ENCODE measurements at places on chromosomes 6 and 20.
A peak's percentile ranks its signal among the peaks of the same experiment; 100 is the strongest.

GRCh38 chr20:24949756-24950127 is 673 bp downstream of the CST7 start:
- DNase-seq = no peak

GRCh38 chr6:163354761-163355425 is 59.6 kb upstream of the QKI start:
- no peak for DNase-seq

DNA sequence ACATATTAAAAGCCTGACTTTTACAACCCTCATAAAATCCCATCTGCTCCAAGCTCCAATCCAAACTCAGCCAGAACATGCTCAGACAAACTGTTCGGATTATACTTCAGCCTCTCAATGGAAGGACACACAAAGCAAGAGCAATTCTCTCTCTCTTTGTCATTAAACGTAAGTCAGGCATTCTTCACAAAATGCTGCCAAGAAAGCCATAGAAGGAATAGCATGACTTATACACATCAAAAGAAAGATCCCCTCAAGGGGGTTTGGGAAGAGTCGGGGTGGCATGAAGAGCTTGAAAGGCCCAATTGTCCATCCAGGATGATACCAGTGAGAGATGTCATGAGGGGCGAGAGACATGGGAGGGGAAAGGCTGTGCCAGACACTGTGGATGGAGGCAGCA is 268.9 kb downstream of the PREX1 start:
- no peak for DNase-seq

DNA sequence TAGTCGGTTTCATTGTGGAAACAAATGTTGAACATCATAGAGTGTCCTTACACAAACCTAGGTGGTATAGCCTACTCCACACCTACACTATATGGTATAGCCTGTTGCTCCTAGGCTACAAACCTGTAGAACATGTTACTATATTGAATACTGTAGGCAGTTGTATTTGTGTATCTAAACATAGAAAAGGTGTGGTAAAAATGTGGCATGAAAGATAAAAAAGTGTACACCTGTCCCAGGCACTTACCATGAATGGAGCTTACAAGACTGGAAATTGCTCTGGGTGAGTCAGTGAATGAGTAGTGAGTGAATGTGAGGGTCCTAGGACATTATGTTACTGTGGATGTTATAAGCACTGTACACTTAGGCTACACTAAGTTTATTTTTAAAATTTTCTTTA is 103.0 kb downstream of the ZFAND3 start:
- no peak for DNase-seq

DNA sequence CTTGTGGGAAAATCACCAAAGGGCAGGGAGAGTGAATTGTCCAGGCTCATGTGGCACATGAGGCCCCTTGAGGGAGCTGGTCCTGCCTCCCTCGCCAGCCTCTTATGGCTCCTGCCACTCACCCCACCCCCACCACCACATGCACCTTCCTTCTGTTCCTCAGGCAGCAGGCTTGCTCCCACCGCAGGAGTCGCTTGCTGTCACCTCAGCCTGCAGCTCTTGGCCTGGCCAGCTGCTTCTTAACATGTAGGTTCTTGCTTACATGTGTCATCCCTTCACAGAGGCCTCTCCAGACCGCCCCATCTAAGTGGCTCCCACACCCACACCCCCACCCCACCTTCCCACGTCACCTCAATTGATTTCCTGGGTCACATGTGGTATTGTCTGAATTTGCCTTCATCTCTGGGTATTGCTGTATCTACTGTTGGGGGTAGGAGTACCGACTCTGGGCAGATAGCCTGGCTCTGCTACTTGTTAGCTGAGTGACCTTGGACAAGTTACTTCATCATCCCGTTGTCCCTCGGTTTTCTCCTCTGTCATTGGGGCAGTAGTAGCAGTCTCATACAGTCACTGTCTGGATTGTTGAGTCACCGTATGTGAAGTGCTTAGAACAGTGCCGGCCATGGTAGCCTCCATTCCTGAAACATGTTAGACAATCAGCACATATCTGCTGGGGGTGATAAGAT is 41.7 kb downstream of the SLC9A8 start:
- no peak for DNase-seq

DNA sequence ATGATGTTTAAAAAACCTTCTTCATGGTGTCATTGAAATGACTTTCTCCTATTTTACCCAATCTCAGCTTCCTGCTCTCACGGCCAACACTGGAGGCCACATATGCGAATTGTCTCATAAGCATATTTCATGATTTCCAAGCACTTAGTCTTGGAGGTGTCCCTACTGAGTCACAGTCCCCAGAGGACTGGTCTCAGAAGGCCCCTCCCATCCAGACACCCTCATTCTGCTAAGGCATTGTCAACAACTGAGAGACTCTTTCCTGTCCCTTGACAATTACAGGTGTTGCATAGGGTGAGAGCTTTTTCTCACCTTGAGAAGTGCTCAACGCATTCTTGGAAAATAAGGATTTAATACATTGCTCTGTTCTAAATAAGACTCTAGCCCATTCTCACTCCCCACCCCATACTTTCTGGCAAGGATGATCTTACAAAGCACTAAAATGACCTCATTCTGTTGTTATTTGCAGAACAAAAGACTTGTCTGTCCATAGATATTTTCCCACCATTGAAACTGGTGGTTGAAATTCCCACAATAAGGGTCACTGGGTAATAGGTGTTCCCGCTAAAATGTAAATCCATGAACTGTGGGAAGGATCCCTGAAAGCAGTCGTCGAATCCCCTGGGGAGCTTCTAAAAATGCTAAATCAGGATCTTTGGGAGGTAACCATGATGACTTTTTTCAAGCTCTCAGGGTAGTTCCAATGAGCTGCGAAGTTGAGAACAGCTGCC is 32.3 kb upstream of the SLC22A23 start:
- DNase-seq = no peak

GRCh38 chr6:100475554-100476320 is 11.0 kb upstream of the SIM1 start:
- no peak for DNase-seq

- DNase-seq = no peak
These were observed 41.3 kb downstream of the KIAA1755 start for GRCh38 chr20:38219006-38219950.

- no peak for DNase-seq
These were observed 24.3 kb downstream of the RBL1 start for GRCh38 chr20:37071481-37071911.

DNA sequence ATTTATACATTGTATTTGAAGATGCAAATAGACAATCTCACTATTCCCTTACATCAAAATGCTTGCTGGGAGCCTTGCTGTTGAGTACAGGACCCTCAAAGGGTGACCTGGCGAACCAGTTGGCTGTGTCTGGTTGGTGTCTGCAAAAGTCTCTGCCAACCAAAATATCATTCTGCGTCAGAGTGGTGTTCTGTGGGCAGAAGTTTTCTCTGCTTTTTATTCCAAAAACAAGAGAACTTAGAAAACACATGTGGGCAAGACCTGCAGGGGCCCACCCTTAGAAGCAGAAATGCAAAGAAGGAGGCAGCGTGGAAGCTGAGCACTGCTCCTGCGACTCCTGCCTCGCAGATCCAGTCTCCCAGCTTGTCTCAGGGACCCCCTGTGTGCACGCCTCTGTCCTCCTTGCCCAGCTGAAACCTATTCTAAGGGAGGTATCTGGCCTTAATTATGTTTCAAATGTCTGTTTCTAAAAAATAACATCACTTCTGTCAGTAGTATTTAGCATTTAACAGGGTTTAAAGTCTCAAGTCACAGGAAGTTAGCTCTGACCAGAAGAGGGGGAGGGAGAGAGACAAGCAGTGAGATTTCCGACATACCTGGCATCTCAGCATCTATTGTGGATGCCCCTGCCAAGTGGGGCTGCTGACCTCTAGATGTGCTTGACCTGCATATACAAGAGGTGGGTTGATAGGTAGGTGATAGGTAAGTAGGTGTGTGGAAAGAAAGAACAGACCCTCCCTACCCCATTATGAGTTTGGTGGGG is 101.3 kb downstream of the SASH1 start:
- DNase-seq = no peak

DNA sequence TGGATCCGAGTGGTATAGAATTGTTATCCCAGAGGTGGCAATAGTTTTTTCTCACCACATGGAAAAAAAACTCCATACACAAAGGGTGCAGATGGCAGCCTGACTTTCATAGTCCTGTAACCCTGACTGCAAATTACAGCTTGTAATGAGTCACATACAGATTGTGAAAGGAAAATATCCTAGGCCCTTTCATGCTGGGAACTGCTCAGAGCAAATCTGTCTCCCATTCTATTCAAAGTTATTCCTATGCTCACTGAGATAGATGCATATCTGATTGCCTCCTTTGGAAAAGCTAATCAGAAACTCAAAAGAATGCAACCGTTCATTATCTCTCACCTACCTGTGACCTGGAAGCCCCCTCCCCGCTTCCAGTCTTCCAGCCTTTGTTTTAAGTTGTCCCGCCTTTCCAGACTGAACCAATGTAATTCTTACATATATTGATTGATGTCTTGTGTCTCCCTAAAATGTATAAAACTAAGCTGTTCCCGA is 108.7 kb upstream of the MAP3K4 start:
- no peak for DNase-seq

GRCh38 chr6:87723170-87724078 is 21.4 kb upstream of the AKIRIN2 start:
- peak; percentile 65 for DNase-seq

GRCh38 chr6:111620169-111620568 is 14.5 kb upstream of the TRAF3IP2 start:
- DNase-seq = no peak

- no peak for DNase-seq
These were observed 4.1 kb downstream of the CFB start for GRCh38 chr6:31949926-31950548.

- DNase-seq = no peak
These were observed 6.4 kb upstream of the PSMG4 start for GRCh38 chr6:3252369-3252768.

- DNase-seq = no peak
These were observed 80.0 kb upstream of the PREP start for GRCh38 chr6:105482921-105483320.

DNA sequence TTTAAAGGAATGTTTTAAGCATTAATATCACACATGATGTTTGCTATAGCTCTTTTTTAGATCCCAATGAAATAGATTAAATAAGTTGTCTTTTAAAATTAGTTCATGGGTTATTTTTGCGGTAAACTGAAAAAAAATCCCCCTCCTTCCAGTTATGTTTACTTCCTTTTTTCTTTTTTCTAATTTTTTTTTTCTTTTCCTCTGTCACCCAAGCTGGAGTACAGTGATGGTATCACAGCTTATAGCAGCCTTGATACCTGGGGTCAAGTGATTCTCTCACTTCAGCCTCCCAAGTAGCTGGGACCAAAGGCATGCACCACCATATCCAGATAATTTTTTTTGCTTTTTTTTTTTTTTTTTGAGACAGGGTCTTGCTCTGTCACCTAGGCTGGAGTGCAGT is 17.8 kb upstream of the SCAF8 start:
- no peak for DNase-seq

GRCh38 chr6:16600701-16601100 is 160.6 kb downstream of the ATXN1 start:
- no peak for DNase-seq

DNA sequence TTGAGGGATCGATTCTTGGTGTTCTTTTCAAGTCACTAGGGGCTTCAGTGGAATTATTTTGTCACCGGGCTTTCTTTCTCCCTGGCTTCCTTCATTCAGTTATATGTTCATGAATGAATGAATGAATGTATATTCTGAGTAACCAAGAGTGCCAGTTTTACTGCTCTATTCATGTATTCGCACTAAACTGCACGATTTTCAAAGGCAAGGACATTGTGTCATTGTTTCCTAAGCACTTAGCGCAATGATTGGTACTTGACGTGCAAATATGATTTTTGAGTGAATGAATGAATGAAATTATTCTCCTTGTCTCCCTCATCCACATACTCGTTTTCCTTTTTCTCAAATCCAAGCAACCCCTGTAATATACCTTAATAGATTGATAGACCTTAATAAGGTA is 822 bp downstream of the AFG1L start:
- no peak for DNase-seq

GRCh38 chr20:52289956-52290565 is 98.5 kb upstream of the ZFP64 start:
- DNase-seq = no peak

DNA sequence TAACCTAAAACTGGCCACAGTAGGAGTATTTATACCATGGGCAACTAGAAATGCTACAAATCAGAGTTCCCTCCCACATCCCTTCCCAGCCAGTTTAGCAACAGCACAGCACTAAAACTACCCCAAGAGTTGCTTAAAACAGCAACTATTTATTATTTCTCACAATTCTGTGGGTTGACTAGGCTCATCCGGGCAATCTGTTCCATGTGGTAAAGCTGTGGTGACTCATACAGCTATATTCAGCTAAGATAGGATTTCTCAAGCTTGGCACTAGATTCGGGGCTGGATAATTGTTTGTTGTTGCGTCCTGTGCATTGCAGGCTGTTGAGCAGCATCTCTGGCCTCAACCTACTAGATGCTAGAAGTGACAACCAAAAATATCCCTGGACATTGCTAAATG is 8.6 kb upstream of the HECA start:
- peak; percentile 8 for DNase-seq

GRCh38 chr6:1609648-1610496 is at the start of gene FOXC1:
Gene FOXC1 (plus strand): TSS chr6:1609915. CDS start chr6:1610446, 531 bp downstream.
- DNase-seq = peak; percentile 78

- DNase-seq = no peak
These were observed 83.8 kb upstream of the ELOVL5 start for GRCh38 chr6:53432318-53433161.

GRCh38 chr20:57025261-57025660 is 241.2 kb downstream of the BMP7 start:
- DNase-seq = no peak

DNA sequence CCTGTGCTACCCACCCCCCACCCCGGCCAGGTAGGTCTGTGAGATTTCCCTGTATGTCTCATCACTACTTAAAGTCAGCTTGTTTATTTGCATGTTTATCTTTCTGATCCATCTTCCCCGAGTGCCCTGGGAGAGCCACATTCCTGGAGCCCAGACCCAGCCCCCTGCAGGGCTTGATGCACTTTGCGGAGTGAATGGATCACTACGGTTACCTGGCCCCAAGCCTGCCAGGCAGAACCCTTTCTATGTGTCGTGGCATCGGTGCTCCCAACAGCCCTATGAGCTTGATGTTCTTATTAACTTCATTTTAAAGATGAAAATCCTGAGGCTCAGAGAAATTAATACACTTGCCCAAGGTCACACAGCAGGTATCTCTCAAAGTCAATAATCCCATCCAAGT is 13.6 kb upstream of the SLCO4A1 start:
- no peak for DNase-seq

GRCh38 chr6:44800784-44801592 is 413.5 kb downstream of the CDC5L start:
- DNase-seq = no peak

- no peak for DNase-seq
These were observed 168.8 kb upstream of the GRIK2 start for GRCh38 chr6:101224751-101225150.

DNA sequence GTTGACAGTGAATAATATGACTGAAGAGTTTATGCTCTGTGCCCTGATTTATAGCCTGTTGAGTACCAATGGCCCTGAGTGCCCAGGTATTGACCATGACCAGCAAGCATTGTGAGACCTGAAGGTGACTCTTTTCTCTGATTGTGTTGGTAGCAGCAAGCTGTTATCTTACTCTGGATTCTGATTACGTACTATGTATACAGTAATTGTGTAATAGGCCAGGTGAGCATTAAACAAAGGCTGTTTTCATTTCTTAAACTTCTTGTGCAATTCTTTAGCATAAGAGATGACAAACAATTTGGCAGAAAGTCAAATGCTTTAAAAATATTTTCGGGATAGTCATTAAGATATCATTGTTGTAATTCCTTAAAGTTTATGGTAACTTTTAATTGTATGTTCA is 111.7 kb upstream of the PTPRK start:
- DNase-seq = no peak

All from GOT3 (cell line).